ENCODE measurements at places on chromosomes 3 and 15. TPM values are rescaled to one million over a fixed set of nuclear protein-coding genes. Genes with fewer than 3 reads are reported as not detected.
A peak's percentile ranks its signal among the peaks of the same experiment; 100 is the strongest.

The PCLAF gene
- total RNA-seq = 119 TPM

The TGFBR2 gene
- total RNA-seq = 7.3 TPM

The MEX3B gene
- total RNA-seq = 29.5 TPM

The LRTM1 gene
- total RNA-seq = not detected

The SMARCC1 gene
- total RNA-seq = 175 TPM

The MYZAP gene
- not detected for total RNA-seq

The TGM4 gene
- 0.04 TPM for total RNA-seq

The AMIGO3 gene
- not detected for total RNA-seq

The SOX14 gene
- total RNA-seq = not detected

The ITGB5 gene
- total RNA-seq = 108 TPM

The ATP10A gene
- total RNA-seq = 0.59 TPM

The GOLGA6L2 gene
- not detected for total RNA-seq

- DNase-seq = no peak
- H3K27ac ChIP-seq = no peak overlapping the region
- no peaks in the 10 kb centered on the region for H3K36me3 ChIP-seq
- peaks cover 27% of the 10 kb centered on the region for H3K4me1 ChIP-seq
Measured at GRCh38 chr3:42257007-42257406, 9.0 kb downstream of the CCK start.

DNA sequence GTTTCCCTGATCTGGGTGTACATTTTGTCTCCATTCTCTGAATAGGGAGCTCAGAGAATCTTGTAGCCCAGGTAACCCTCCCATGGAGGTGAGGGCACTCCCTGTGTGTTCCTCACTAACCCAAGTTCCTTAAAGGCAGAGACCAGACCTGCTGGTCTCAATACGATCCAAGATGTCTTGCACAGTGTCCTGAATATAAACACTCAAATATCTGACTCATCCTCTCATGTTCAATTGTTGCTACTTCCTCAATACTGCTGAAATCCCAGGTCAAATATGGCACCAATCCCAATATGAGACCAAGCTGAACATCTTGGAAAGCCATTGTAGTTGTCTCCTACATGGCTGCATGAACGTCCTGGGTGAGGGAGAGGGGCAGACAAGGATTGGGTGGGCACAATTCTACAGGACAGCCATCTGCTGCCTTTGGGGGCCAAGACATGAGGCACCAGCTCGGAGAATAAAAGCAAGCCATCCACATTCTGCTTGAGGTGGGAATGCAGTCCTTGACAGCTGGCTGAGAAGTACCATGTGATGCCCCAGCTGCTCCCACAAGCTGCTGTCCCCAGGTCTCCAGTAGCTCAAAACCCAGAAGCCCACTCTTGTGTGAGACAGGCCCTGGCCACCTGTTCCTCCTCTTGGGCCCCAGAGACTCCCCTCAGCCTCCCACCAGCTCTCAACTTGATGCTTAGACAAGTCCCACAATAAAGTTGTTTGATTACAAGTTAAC is 18.2 kb downstream of the TBC1D2B start:
- H3K27ac ChIP-seq = no peak overlapping the region
- peaks cover 18% of the 10 kb centered on the region for H3K4me1 ChIP-seq
- H3K4me3 ChIP-seq = no peak overlapping the region
- DNase-seq = no peak
- no peaks in the 10 kb centered on the region for H3K27me3 ChIP-seq
- H3K36me3 ChIP-seq = no peaks in the 10 kb centered on the region

DNA sequence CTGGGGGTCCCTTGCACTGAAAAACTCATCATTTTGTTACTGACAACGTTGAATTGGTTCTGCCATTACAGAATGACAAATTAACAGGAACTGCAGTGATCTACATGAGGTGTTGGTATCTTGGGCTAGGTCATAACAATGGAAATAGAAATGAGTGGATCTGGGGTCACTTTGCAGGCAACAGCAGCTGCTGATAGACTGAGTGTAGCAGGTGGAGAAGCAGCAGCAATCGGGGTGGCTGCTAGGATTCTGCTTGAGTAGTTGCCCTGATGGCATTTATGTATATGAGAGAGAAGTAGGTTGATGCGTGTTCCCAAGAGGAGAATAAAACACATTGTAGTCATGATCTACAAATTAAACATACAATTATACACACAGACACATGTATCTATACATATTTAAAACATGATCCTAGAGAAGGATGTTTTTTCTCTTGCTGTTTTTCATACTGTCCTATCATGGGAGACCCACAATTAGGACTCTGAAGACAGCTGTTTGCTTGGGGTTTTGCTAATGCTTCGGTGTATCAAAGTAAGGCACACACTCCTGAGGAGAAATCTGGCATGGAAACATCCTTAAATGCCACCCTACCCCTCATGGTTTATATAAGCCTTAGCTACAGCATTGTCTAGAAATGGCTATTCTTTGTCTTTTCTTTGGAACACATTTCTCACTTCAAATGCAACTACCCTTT is 15.8 kb upstream of the THBS1 start:
- H3K27me3 ChIP-seq = no peaks in the 10 kb centered on the region
- no peak overlapping the region for H3K27ac ChIP-seq
- H3K4me3 ChIP-seq = no peak overlapping the region
- H3K36me3 ChIP-seq = no peaks in the 10 kb centered on the region

GRCh38 chr15:27237319-27237939 is 266.4 kb downstream of the GABRG3 start:
- DNase-seq = no peak
- H3K36me3 ChIP-seq = no peaks in the 10 kb centered on the region

DNA sequence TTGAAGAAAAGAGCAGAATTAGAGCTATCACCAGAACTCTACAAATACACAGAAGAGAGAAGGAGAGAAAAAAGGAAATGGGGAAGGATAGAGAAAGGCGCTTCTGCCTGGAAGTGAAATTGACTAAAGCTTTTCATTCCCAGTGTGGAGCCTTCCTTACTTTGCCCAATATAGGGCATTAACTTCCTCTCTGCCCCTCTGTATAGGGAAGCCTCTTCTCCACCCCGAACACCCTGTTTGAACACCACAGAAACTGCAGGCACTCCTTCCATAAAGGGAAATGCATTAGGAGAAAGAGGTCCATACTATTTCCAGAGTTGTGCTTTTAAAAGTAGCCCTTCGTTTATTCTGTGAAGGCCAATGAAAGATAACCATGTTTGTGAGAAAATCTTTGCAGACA is 248.5 kb downstream of the RAP2B start:
- no peak for DNase-seq
- H3K36me3 ChIP-seq = no peaks in the 10 kb centered on the region
- no peaks in the 10 kb centered on the region for H3K4me1 ChIP-seq
- no peak overlapping the region for H3K27ac ChIP-seq
- no peak overlapping the region for H3K4me3 ChIP-seq

- peaks cover 4% of the 10 kb centered on the region for H3K36me3 ChIP-seq
- no peak for DNase-seq
- no peak overlapping the region for H3K27ac ChIP-seq
- peaks cover 3% of the 10 kb centered on the region for H3K4me1 ChIP-seq
Measured at GRCh38 chr3:108202834-108203233, 19.4 kb downstream of the IFT57 start.

GRCh38 chr3:103949693-103950092 is 1417.0 kb upstream of the ALCAM start:
- no peak overlapping the region for H3K4me3 ChIP-seq
- DNase-seq = no peak
- no peaks in the 10 kb centered on the region for H3K27me3 ChIP-seq
- H3K36me3 ChIP-seq = no peaks in the 10 kb centered on the region

DNA sequence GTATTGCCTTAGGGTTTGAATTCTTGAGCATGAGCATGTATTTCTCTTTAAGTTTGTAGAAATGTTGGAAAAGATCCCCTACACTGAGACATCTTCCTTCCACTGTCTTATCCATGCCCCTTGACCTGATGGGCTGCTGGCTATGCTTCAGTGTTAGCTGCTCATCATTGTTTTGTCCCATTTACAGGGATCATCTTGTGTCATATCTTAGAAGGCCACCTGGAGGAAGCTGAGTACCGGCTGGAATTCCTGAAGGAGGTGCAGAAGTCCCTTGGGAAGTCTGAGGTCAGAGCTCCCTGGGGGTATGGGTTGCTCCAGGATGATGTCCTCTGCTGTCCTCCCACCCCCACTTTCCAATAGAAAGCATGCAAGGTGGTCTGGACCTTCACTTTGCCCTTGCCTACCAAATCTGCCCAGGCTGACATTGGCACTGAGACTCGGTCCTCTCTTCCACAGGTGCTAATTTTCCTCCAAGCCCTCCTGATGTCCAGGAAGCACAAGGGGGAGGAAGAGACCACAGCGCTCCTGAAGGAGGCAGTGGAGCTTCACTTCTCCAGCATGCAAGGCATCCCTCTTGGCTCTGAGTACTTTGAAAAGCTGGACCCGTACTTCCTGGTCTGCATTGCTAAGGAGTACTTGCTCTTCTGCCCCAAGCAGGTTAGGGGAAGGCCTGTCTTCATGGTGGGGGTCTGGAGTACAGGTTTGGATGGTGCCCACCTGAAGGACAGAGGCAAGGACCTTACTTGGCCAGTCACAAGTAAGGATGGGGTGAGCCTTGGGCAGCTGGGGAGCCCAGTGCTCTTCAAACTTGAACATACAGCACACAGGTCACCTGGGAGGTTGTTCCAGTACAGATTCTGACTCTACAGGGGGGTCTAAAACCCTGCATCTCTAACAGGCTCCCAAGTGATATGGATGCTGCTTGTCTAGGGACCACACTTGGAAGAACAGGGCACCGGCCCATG is 17.7 kb downstream of the TTC21A start:
- no peaks in the 10 kb centered on the region for H3K36me3 ChIP-seq
- no peaks in the 10 kb centered on the region for H3K27me3 ChIP-seq
- no peaks in the 10 kb centered on the region for H3K4me1 ChIP-seq
- no peak overlapping the region for H3K27ac ChIP-seq
- peak; percentile 26 for DNase-seq

GRCh38 chr3:141059816-141060215 is 8.7 kb downstream of the SPSB4 start:
- H3K27me3 ChIP-seq = peaks cover 11% of the 10 kb centered on the region
- no peak overlapping the region for H3K4me3 ChIP-seq
- H3K4me1 ChIP-seq = peaks cover 12% of the 10 kb centered on the region
- no peak overlapping the region for H3K27ac ChIP-seq

- H3K36me3 ChIP-seq = peaks cover 14% of the 10 kb centered on the region
- H3K4me3 ChIP-seq = no peak overlapping the region
- no peak overlapping the region for H3K27ac ChIP-seq
- no peaks in the 10 kb centered on the region for H3K27me3 ChIP-seq
Measured at GRCh38 chr3:142366434-142366833, 81.4 kb downstream of the XRN1 start.

GRCh38 chr3:13571831-13572750 is 23.2 kb downstream of the FBLN2 start:
- H3K27ac ChIP-seq = no peak overlapping the region
- DNase-seq = no peak
- peaks cover 17% of the 10 kb centered on the region for H3K4me1 ChIP-seq
- no peak overlapping the region for H3K4me3 ChIP-seq
- no peaks in the 10 kb centered on the region for H3K27me3 ChIP-seq

DNA sequence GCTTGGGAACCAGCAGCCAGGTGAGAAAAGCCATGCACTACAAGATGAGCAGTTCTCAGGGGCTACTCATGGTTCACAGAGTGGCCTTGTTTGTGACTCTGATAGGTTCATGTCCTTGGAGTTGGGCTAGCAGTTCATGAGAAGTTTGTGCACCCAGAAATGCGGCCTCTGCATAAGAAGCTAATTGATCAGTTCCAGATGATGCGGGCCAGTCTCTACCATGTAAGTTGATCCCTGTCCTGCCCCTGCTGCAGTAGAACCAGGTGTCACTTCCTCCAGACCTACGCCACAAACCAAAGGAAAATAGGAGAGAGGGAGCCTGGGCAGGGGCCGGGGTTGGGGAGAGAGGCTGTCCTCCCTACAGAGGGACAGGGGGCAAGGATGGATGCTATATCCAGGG is 27.2 kb upstream of the MANF start:
- H3K4me1 ChIP-seq = peaks cover 4% of the 10 kb centered on the region
- H3K27me3 ChIP-seq = no peaks in the 10 kb centered on the region
- H3K36me3 ChIP-seq = no peaks in the 10 kb centered on the region
- DNase-seq = no peak
- no peak overlapping the region for H3K27ac ChIP-seq

- H3K27ac ChIP-seq = no peak overlapping the region
- H3K36me3 ChIP-seq = no peaks in the 10 kb centered on the region
- no peak for DNase-seq
- no peak overlapping the region for H3K4me3 ChIP-seq
- no peaks in the 10 kb centered on the region for H3K4me1 ChIP-seq
- no peaks in the 10 kb centered on the region for H3K27me3 ChIP-seq
Measured at GRCh38 chr3:28173836-28174235, 67.6 kb upstream of the CMC1 start.

- no peaks in the 10 kb centered on the region for H3K36me3 ChIP-seq
- H3K27me3 ChIP-seq = no peaks in the 10 kb centered on the region
- H3K4me1 ChIP-seq = peaks cover 13% of the 10 kb centered on the region
- DNase-seq = peak; percentile 55
Measured at GRCh38 chr3:32045091-32045915, 61.1 kb upstream of the GPD1L start.

DNA sequence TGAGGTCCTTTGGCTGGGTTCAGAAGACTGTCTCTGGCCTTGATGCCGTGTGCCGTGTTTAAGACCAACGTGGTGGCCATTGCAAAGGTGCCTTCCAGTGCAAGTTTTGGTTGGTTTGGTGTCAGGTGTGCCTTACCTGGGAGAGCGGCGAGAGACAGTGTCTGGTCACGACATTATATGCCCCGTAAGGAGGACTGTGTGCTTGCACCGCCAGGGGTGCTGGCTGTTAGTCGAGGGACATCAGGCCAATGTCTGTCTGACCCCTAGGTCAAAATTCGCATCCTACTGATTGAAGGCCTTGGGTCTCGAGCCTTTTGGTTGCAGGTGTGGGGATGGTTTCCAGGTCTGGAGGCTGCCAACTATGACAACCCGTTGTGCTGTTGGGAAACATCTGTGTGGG is 111.9 kb downstream of the SNRPN start:
- H3K36me3 ChIP-seq = peaks cover 35% of the 10 kb centered on the region
- H3K4me3 ChIP-seq = no peak overlapping the region
- H3K27ac ChIP-seq = no peak overlapping the region
- H3K27me3 ChIP-seq = no peaks in the 10 kb centered on the region
- no peaks in the 10 kb centered on the region for H3K4me1 ChIP-seq

- no peaks in the 10 kb centered on the region for H3K4me1 ChIP-seq
- no peaks in the 10 kb centered on the region for H3K36me3 ChIP-seq
- no peak for DNase-seq
- no peaks in the 10 kb centered on the region for H3K27me3 ChIP-seq
- no peak overlapping the region for H3K4me3 ChIP-seq
- no peak overlapping the region for H3K27ac ChIP-seq
Measured at GRCh38 chr3:188449421-188449820, 295.5 kb downstream of the LPP start.

- H3K4me3 ChIP-seq = no peak overlapping the region
- H3K36me3 ChIP-seq = no peaks in the 10 kb centered on the region
- H3K27me3 ChIP-seq = no peaks in the 10 kb centered on the region
- no peaks in the 10 kb centered on the region for H3K4me1 ChIP-seq
- no peak for DNase-seq
Measured at GRCh38 chr3:175748087-175748730, 889.1 kb downstream of the NAALADL2 start.

DNA sequence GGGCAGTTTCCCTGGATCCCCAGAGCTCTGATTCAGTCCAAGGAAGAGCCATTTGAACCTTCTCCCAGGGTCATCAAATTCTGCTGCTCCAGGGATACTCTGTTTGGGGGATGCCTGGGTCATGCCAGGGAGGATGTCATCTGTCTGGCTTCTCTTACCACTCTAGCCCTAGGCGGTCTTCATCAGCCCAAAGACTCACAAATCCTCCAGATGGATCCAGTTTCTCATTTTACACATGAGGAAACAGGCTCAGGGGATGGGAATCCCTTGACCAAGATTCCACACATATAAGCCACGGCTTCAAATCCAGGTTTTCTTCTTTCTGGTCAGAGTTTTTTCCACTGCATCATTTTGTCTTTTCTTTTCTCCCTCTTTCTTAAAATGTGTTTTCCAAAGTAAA is 36.7 kb downstream of the SLC28A1 start:
- H3K4me3 ChIP-seq = no peak overlapping the region
- no peaks in the 10 kb centered on the region for H3K27me3 ChIP-seq
- peaks cover under 1% of the 10 kb centered on the region for H3K4me1 ChIP-seq
- H3K27ac ChIP-seq = no peak overlapping the region
